ENCODE measurements at places on chromosomes 6 and 20. TPM values are rescaled to one million over a fixed set of nuclear protein-coding genes. Genes with fewer than 3 reads are reported as not detected.
A peak's percentile ranks its signal among the peaks of the same experiment; 100 is the strongest.

GRCh38 chr20:33391722-33392415 is 9.4 kb downstream of the CDK5RAP1 start:
- H3K4me1 ChIP-seq, result peaks cover 2% of the 10 kb centered on the region
- peaks cover 33% of the 10 kb centered on the region for H3K36me3 ChIP-seq
- no peak overlapping the region for H3K27ac ChIP-seq
- no peaks in the 10 kb centered on the region for H3K27me3 ChIP-seq

Gene DLL1
- 3.4 TPM for total RNA-seq

- no peaks in the 10 kb centered on the region for H3K27me3 ChIP-seq
- DNase-seq, result no peak
- H3K36me3 ChIP-seq, result no peaks in the 10 kb centered on the region
- H3K4me3 ChIP-seq, result peak overlapping the region; percentile 96
- H3K4me1 ChIP-seq, result peaks cover 29% of the 10 kb centered on the region
Observed at GRCh38 chr20:54207053-54207742, 689 bp upstream of the PFDN4 start.

Gene CALHM6
- total RNA-seq, result 2.4 TPM

Gene CDSN
- total RNA-seq, result not detected

Gene TBXT
- not detected for total RNA-seq

DNA sequence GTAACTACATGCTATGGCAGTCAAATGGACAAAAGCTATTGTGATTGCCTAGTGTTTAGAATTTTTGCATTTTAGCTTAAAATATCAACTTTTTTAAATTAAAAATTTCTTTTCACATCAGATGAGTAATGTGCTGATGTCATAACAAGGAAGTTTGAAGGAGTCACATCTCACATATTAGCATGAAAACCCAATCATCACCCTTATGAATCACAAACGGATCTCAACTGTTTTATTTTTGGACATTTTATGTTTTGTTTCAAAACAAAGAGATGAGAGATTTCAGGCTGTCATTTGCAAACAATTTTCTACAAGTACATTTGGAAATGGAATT is 53.6 kb upstream of the TRERF1 start:
- DNase-seq, result no peak
- no peaks in the 10 kb centered on the region for H3K36me3 ChIP-seq
- H3K27me3 ChIP-seq, result no peaks in the 10 kb centered on the region

Gene GGTLC1
- not detected for total RNA-seq

GRCh38 chr6:53830366-53830765 is 35.6 kb downstream of the LRRC1 start:
- no peaks in the 10 kb centered on the region for H3K4me1 ChIP-seq
- H3K27me3 ChIP-seq, result no peaks in the 10 kb centered on the region
- H3K36me3 ChIP-seq, result no peaks in the 10 kb centered on the region
- no peak overlapping the region for H3K4me3 ChIP-seq
- no peak overlapping the region for H3K27ac ChIP-seq

- H3K27ac ChIP-seq, result peak overlapping the region; percentile 71
- H3K36me3 ChIP-seq, result no peaks in the 10 kb centered on the region
- peaks cover 6% of the 10 kb centered on the region for H3K27me3 ChIP-seq
- no peak overlapping the region for H3K4me3 ChIP-seq
Observed at GRCh38 chr20:57628047-57628961, 8.1 kb upstream of the ZBP1 start.

- H3K27ac ChIP-seq, result no peak overlapping the region
- H3K4me1 ChIP-seq, result peaks cover 29% of the 10 kb centered on the region
Observed at GRCh38 chr6:105591053-105591452, 188.2 kb upstream of the PREP start.

Gene HTR1E
- not detected for total RNA-seq

Measured in CD4-positive, alpha-beta memory T cell (primary cell).